Fibroblast of the conjunctiva (primary cell): ENCODE measurements at places on chromosomes 4 and X.

- DNase-seq, result no peak
These were observed 1081.9 kb downstream of the FAT4 start for GRCh38 chr4:126396703-126397102.

- no peak for DNase-seq
These were observed 48.4 kb downstream of the HSD17B13 start for GRCh38 chr4:87274327-87274726.

GRCh38 chr4:152099981-152100378 lies 339.2 kb upstream of the GATB start:
- no peak for DNase-seq

DNA sequence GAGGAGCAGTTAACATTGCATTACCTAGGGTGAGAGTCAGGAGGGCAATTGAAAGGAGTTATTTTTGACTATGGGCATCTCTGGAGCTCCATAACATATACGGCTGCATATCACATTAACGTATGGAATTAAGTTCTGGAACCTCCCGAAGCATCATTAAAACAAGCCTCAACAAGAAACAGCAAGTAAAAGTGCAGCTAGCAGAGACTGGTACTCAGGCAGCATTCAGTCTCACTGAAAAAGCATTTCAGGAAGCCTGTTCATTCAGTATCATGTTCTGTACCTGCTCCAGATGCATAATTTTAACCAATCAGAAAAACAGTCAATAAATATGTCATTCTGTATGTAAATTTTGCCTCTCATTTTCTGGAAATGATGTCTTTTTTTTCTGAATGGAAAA lies 299.6 kb downstream of the EPHA5 start:
- DNase-seq, result no peak

DNA sequence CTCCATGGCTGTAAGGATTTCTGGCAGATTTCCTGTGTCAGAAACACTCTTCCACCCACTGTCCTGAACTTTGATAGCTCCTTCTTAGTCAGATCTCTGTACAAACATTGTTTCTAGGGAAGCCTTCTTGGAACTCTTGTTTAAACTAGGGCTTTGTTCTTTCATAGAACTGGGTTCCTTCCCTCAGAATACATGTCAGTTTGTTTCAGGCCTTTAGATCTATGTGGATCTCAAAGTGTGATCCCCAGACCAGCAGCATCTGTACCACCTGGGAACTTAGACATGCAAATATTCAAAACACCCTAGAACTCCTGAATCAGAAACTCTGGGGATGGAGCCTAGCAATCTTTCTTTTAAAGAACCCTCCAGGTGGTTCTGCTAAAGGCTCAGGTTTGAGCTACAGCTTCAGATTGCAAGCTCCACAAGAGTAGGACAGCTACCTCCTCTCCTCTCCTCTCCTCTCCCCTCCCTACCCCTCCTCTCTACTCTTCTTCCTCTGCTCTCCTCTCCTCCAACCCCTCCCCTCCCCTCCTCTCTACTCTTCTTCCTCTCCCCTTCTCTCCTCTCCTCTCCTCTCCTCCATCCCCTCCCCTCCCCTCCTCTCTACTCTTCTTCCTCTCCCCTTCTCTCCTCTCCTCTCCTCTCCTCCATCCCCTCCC lies 12.7 kb downstream of the RASSF6 start:
- no peak for DNase-seq

GRCh38 chr4:141078871-141079270 lies 54.4 kb downstream of the RNF150 start:
- peak; percentile 30 for DNase-seq
